Stimulated activated CD8-positive, alpha-beta memory T cell treated with anti-CD3 and anti-CD28 coated beads, Interleukin-15, amount 100 ng/mL, for 48 hours (primary cell): ENCODE measurements at places on chromosomes 2 and 18.

GRCh38 chr18:69490813-69491212, 90.1 kb downstream of the DOK6 start:
- DNase-seq = no peak

DNA sequence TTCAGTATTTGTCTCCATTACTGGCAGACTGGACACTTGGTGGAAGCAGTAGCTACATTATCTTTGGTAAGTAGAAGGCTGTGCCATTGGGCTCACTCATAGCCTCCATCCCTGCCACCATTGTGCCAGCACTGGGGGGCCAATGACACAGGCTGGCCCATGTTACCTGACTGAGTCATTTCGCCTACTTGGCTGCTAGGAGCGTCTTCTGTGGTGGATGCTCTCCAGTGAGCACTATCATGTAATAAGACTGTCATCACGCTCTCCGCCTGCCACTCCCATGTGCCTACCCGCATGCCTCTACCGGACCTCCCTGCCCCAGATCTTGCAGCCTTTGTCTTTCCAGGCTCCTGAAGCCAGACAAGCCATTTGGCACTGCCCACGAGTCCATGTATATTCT, 56.2 kb downstream of the LONRF2 start:
- no peak for DNase-seq

- peak; percentile 22 for DNase-seq
Observed at GRCh38 chr18:74493689-74494088, 2.5 kb upstream of the CNDP2 start.

GRCh38 chr2:125267683-125268082, 1242.6 kb downstream of the CNTNAP5 start:
- no peak for DNase-seq

- DNase-seq = no peak
Observed at GRCh38 chr2:109499566-109499965, 114.2 kb downstream of the SEPTIN10 start.

DNA sequence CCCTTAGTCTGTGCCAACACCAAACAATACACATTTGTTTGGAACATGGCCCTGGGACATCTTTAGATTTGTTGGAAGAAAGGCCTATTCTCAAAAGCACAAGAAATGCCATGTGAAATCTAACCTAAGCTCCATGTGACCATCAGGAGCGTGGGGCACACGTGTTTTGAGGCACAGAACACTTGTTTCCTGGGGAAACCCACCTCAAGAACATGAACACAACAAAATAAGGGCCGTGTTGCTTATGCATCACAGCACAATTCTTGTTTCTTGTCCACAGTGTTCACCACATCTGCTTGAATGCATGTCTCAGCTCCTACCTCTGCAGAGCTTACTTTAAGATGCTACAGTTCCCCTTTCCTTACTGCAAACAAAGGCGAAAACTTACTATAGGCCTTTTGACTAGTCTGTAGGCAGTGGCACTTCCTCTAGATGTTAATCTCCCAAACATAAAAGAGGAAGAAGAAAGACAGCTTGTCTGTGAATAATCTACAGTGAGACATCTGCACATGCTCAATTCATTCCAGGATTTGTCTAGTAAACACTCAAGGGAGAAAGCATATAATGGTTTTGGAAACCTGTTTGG, 165.0 kb downstream of the ANKRD44 start:
- no peak for DNase-seq

GRCh38 chr2:53212576-53212975, 555.0 kb upstream of the CHAC2 start:
- no peak for DNase-seq

DNA sequence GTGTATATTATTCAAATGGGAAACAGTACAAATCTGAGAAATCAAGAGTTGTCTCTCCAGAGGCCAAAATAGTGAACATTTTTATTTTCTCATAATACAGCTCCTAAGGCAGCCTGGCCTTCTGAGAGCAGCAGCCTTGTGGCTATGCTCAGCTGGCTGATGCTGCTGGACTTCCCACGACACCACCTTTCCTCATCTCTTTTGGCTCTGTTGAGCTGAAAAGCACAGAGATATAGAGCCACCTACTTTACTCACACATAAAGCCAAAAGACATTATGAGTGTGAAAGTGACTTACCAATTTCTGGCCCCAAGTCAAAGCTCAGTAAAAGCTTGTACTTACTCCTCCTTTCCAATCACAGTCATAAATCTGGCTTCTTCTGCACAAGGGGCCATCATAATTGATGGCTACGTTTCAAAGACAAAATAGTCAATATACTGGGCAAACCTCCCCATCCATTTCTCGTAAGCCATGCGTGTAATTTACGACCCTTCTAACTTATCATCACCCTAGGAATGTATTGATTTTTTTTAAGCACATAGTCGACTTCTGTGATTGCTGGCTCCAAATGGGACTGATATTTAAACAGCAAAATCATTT, 18.6 kb upstream of the REG3A start:
- no peak for DNase-seq

DNA sequence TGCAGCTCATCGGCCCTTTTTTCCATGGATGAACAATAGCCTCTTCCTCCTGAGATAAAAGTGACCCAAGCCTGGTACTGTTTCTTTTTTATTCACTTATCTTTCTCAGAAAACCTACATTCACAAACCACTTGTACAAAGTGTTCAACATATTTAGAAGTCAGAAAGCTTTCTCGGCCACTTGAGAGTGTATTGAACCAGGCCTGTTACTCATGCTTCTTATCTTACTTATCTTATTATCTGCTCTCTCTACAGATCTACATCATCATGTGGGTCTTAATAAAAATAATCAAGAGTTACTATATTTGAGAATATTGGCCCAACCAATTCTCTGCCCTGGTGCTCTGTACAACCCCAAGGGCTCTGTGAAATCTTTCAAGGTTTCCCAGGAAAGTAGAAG, 242.1 kb downstream of the MREG start:
- no peak for DNase-seq

DNA sequence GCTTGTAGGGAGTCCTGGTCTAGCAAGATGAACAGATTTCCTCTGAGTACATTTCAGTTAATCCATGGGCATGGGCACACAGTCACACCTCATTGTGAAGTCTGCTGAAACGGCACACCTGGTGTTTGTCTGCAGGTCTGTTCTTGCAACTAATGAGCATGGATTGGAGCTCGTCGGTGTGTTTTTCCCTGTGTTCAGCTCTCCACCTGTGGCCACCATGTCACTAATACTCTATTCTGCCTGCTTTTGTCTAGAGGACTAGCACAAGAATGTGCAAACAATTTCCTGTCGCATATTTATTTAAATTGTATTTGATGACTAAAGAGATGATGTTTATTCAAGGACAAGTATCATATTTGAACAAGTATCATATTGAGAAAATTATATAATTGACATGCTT, 24.5 kb upstream of the PPP4R1 start:
- DNase-seq = no peak

DNA sequence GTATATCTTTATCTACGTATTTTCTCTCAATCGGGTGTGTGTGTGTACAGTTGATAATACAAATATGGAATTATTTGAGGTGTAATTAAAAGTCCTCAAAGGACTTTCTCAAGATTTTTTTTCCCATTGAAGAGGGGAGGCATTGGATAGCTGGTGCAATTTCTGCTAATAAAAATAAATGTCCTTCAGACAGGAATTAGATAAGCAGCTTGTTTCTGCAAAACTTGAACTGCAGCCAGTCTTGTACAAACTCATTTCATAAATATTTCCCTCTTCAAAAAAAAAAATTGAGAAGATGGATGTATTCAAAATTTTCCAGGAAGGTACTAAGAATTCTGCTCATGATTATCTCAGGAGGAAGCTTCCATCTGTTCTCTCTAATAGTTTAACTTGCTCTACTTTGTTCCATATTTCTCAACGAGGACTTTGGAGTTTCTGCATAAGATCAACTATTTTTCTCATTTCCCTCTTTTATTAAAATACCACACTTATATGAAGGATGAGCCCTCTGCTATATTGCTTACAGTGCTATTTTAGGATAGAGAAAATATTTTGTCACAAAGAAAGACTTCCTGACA, 33.0 kb upstream of the GLS start:
- DNase-seq = no peak

- no peak for DNase-seq
Observed at GRCh38 chr2:235514627-235515363, 21.0 kb downstream of the AGAP1 start.
